Stimulated activated CD4-positive, alpha-beta T cell treated with anti-CD3 and anti-CD28 coated beads, Interleukin-4, amount 100 ng/mL, for 24 hours (primary cell): ENCODE measurements at places on chromosomes 2 and 18.
A peak's percentile ranks its signal among the peaks of the same experiment; 100 is the strongest.

- DNase-seq: no peak
These were observed 23.6 kb upstream of the INHBB start for GRCh38 chr2:120322329-120322728.

GRCh38 chr2:43405829-43406228 is 179.4 kb upstream of the ZFP36L2 start:
- DNase-seq: no peak

GRCh38 chr2:232412986-232413385 is 6.3 kb downstream of the ALPG start:
- no peak for DNase-seq

- DNase-seq: no peak
These were observed 373.3 kb downstream of the IRS1 start for GRCh38 chr2:226426292-226426736.

GRCh38 chr2:191738667-191739066 is 60.7 kb downstream of the NABP1 start:
- no peak for DNase-seq

GRCh38 chr2:62187246-62187645 is 8.7 kb upstream of the B3GNT2 start:
- DNase-seq: no peak

- DNase-seq: no peak
These were observed 13.3 kb downstream of the UBE2F start for GRCh38 chr2:237980087-237980486.

- no peak for DNase-seq
These were observed 69.0 kb downstream of the STPG4 start for GRCh38 chr2:47086054-47086471.

DNA sequence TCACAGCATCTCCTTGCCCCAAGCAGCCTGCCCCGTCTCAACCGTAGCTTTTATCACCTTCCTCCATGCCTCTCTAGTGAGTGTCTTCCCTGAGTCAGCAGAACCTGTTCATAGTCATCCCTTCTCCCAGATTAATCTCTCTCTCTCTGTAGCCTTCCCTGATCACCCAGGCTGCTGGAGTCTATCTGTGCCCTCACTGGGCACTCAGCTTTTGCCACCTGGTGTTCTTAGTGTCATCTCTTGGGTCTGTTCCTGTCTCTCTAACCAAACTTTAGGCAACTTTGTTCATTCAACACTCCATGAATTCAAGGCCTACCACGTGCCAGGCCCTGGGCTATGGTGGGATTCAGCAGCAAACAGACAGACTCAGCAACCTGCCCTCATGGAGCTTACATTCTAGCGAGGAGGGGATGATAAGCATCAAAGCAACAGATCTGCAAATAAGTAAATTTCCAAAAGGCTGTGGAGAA is 159.1 kb downstream of the SMAD7 start:
- DNase-seq: no peak

DNA sequence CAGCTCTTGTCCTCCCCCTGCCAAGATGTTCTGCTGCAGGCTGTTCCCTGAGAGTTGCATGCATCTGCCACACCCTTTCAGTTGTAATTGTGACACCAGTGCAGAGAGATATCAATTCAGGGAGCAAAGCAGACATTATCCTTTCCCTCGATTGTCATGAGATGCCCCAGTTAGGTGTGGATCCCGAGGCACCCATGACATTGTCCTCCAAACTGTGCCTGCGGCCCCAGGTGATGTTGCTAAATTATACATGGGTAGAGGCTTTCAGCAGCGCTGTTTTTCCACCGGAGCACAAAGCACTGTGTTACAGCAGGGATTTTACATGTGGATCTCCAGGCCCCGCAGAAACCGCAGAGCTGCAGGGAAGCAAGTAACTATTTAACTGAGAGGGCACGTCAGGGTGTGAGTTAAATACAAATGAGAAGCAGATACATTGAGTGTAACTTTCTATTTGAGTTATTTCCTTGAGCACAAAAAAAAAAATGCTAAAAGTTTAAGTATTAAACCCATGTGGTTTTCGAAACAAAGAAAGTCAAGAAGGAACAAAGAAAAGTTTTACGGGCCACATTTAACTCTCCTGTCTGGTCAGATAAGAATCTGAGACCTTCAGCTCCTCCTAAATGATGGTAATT is 90.3 kb upstream of the BCL2L11 start:
- DNase-seq: no peak

- no peak for DNase-seq
These were observed 163.6 kb downstream of the TRABD2A start for GRCh38 chr2:84717302-84717701.

GRCh38 chr2:189424961-189425360 is 16.3 kb upstream of the WDR75 start:
- no peak for DNase-seq

DNA sequence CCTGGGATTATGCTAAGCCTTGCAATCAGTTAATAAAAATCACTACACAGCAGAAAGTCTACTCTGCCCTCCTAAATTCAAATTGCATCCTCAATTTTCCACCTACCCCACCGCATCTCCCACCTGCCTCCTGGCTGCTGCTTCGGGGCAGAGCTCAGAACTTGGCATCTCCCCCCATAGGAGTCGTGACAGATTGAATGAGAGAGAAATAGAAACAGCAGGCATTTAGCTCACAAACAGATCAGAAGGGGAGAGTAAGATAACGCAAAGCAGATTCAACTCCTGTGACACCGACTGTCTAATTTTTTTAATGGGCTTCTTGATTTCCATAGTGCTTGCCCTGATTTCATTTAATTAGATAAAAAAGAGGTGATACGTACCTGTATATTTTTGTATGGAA is 24.7 kb upstream of the LRRC30 start:
- no peak for DNase-seq

DNA sequence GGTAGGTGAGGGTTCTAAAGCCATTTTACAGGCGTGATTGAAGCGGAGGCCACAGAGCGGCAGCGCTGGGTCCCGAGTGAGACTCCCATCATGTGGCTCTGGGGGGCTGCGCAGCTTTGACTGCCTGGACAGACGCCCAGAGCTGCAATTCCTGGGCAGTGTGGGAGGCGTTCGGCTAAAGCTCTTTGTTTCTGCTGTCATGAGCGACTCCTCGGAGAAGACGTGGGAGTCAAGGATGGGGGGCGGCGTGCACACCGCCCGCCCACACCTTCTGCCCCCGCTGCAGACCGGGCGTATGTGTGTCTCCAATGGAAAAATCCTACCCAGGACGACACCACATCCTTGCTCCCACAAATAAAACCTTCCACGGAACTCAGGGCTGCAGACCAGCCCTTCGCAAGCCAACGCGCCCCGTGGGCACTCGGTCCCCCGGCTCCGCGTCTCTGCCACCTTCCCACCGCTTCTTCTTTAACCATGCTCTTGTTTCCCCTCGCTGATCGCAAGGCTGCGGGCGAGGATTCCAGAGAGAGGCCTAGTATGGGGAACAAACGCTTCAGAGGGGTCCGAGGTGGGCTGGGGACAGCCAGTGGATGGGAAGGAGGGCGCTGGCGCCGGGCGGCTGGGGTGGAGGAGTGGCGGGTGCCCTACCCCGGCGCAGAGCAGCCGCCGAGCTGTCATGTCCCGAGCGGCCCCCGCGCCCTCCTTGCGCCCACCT is 680 bp upstream of the LBH start:
- DNase-seq: peak; percentile 30

- no peak for DNase-seq
These were observed 128.8 kb upstream of the DLX2 start for GRCh38 chr2:172231508-172231907.

DNA sequence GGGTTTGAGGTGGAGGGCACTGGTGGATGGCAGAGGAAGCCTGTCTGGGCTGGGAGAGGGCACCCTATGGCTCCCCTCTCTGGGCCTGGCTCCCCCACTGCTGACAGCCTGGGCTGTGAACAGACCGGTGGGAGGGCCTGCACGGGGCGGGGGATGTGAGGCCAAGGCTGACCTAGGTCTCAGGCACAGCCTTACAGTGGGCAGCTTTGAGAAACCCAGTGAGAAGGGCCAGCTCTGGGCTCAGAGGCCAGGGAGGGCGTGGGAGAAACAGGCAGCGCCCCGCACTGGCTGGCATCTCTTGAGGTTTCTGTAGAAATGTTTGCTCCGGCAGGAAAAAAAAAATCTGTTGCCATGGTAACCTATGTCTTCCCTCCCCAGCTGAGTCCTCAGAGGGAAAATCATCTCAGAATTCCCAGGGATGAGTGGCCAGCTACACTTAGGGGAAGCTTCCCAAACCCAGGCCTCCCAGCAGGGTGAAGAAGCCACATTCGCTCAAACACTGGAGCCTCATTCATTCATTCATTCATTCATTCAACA is 71.7 kb upstream of the TAF1B start:
- no peak for DNase-seq

DNA sequence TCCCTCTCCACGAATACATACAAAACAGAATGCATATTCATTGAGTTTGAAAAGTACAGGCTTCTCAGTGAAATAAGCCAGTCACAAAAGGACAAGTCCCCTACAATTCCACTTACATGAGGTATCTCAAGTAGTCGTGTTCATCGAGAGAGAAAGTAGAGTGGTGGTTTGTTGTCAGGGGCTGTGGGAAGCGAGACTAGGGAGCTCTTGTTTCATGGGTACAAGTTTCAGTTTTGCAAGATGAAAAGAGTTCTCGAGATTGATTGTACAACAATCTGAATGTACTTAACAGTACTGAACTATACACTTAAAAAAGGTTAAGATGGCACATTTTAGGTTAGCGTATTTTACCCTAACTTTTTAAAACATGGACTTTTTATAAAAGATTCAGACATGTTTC is 71.5 kb upstream of the TTC39C start:
- peak; percentile 57 for DNase-seq

GRCh38 chr2:237039301-237040031 is 46.2 kb upstream of the COPS8 start:
- no peak for DNase-seq

DNA sequence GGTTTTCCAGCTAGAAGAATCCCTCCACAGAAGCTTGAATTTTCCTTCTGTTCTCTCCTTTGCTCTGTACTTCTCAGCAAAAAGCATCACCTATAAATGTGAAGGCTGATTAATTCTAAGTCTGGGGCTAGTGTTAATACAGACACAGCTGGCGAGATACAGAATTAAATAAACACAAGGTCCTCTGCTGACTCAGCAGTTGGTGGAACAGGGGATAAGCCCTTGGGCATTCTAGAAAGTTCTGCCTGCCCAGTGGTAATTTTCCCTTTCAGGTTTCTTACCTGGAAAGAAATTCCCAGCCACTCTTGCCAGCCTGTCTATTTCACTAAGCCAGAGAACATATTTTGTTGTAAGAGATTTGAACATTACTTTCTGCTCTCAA is 175.3 kb upstream of the MSH6 start:
- DNase-seq: no peak

DNA sequence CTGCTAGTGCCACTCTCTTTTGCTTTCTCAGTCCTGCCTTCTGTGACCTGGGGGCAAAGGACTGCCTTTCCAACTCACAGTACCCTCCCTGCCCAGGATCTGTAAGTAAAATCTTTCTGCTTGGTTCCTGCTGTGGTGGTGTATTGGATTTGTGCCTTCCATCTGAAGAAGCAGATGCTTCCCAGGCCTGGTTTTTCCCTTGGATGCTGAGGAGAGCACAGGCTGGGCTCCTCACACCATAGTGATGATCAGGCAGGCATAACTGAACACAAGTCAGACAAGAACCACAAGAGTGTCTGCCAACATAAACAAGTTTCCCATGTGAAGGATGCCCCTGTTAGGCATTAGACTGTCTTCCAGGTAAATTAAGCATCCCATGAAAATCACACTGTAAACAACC is 121.3 kb upstream of the NRXN1 start:
- no peak for DNase-seq

GRCh38 chr2:156189143-156189542 is 143.4 kb downstream of the NR4A2 start:
- DNase-seq: no peak

GRCh38 chr2:1141079-1141478 is 190.4 kb downstream of the SNTG2 start:
- DNase-seq: no peak

DNA sequence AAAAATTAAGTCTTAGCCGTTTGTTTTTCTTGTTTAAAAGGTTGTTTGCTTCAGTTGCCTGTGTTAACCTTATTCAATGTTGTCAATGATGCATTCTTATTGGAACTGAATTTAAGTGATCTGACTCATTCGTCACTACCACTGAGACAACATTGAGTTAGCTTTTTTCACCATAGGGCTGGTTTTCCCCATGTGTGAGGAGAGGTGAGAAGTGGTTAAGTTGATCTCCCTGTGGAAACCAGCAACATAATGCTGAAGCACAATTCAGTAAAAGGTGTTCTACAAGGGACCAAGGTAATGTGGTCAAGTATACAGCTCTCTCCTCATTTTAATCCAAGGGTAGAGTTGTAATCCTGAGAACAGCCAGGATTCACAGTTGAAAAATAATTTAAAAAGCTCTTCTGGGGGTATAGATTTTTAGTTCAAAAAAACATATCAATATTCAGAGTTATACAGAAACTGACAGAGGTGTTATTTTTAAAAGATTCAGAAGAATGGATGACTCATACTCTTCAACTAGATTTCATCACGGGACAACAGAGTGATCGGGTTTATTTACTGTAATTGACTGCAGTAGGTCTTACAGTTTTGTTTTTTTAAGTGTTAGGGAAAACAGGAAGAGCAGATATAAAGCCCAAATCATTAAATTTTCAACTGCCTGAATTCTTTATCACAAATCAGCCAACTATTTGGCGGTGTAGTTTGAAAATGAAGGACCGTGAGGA is 12.6 kb downstream of the NOP58 start:
- DNase-seq: peak; percentile 37

DNA sequence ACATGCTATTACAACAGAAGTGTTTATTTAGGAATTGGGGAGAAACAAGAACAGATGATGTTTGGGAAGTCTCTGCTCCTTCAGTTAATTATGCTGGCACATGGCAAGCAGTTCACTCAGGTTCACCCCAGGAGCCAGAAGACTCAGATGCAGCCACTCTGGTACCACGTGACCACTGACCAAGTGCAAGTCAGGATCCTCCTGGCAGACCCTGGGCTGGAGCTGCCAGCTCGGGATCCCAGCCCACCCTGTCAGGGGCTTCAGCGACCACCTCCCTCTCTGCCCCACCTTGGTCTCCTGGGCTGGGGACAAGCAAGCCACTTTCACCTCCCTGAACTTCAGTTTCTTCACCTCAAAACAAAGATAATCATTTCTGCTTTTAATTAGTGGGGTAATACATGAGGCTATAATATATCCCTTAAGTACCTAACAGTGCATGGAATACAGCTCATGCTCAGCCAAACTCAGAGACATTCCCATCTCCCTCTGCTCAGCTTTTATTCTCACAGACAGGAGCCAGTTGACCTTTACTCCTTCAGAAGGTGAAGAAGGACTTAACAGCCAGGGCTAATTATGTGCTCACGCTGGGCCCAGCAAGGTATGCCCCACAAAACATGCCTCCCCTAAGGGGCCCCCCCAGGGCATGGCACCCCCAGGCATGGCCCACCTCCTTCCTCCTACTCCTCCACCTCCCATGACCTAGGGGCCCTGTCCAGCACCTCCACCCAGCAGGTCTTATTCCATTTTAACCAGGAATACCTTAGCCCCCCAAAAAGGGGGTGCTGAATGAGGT is 11.8 kb downstream of the CRACDL start:
- DNase-seq: no peak
